CD4-positive, alpha-beta T cell treated with Interleukin-12 subunit alpha and Interleukin-12 subunit beta, for 1 hour (primary cell): ENCODE measurements at places on chromosomes 2 and 18.

DNA sequence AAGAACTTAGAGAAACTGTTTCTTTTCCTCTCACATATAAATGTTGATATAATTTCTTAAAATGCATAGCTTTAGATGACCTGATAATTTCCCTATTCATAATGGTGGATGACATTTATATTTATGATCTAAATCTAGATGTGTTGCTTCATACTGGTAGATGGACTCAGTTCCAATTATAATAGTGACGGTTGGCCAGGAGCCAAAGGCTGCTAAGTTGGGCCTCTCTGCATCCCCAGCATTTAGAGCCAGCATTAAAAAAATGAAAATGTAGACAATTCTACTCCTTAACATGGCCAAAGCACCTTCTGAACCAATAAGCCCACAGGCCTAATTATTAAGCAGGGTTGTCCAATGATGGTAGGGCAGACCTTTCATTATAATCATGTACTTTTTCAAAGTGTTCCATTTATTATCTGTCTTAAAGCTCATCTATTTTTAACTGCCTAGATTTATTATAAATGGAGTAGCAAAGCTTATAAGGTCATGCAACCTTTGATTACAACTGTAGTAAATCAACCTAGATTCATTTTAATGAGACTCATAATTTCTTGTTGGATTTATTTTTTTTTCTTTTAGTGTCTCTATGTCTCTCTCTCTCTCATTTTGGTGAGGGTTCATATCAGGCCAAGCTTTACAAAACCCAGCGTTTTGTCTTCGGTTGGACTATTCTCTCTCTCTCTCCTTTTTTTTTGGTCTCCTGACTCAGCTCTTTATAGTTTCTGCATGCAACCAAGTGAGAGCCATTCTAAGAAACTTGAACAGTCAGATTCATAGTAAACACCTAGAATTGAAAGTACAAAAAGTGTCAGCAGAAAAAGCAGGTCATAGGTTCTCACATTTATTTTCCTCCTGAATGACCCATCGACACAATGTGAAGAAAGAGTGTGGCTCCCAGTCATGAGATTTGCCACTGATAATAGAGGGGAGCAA lies 2016.1 kb upstream of the PIK3C3 start:
- no peak for DNase-seq

GRCh38 chr2:175161-175786 lies 88.6 kb downstream of the SH3YL1 start:
- no peak for DNase-seq

GRCh38 chr18:75638223-75638775 lies 210.8 kb upstream of the SMIM21 start:
- DNase-seq = no peak

DNA sequence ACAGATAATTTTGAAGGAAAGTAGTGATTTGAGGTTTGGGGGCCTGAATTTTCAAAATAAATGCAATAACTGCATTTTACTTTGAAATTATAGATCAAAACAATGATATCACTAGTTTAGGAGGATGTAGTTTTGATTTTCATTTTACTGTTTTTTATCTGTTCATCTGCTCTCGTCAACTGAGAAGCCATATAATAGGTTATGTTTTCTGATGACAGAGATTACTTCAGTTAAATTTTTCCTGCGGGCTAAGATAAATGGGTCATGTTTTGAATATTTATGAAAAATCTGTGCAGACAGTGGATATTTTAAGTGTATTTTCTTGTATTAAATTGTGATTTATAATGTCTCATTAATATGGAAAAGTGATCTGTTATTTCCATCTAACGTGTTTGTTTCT lies 573.4 kb downstream of the CPS1 start:
- no peak for DNase-seq

- DNase-seq = peak; percentile 72
These were observed 20.9 kb upstream of the COL6A3 start for GRCh38 chr2:237434866-237435311.

- DNase-seq = no peak
These were observed 170.1 kb downstream of the ASB1 start for GRCh38 chr2:238596571-238597551.

DNA sequence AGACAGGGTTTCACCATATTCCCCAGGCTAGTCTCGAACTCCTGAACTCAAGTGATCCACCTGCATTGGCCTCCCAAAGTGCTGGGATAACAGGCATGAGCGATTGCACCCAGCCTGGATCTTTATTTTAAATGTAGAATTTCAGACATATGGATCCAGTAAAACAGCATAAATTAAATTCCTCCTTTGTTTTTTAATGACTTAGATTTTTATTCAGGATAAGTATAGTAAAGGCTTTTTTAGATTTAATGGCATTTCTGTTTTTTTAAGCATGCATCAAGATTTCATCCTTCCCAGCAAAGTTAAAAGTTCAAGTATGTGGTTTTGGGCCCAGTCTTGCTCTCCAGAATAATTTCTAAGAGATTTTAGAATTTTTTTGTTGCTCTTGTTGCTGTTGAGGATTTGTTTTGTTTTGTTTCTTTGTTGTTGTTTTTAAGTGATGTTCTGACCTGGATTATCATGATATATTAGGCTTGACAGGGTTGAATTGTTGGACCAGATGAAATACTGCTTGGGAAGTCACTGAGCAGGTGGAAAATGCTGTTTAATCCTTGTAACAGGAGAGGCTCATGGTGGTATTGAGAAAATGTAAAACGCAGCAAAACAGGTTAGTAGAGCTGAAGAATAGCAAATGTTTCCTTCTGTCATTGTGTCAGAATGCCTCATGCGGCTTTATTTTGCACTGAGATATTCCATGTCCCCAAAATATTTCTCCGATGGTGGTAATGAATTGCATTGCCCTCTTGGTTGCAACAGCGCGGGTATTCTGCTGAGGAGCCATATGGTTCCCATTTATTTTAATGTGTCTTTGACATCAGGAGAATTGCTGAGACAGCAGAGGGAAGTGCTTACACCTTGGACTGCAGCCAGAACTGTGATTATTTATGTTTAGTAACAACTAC lies 147.9 kb downstream of the GALNT3 start:
- DNase-seq = no peak

- DNase-seq = no peak
These were observed 49.8 kb upstream of the TNP1 start for GRCh38 chr2:216909541-216910210.

DNA sequence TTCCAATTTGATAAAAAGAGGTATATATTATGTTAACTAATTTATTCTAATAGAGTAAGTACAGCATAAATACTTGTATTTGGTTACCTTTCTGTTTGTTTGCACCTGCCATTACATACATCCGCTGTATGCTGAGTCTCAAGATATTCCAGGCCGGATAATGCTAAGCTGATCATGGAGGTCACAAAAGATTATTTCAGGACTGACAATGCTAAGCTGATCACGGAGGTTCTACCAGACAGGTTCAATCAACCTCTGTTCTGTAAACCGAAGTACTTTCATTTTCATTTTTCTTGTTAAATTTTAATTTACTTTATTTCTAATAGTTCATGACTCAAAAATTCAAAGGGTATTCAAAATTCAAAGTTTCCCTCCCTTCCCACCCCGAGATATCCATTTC lies 31.1 kb downstream of the PNO1 start:
- DNase-seq = no peak

- DNase-seq = no peak
These were observed 45.0 kb downstream of the PMS1 start for GRCh38 chr2:189829102-189829833.

DNA sequence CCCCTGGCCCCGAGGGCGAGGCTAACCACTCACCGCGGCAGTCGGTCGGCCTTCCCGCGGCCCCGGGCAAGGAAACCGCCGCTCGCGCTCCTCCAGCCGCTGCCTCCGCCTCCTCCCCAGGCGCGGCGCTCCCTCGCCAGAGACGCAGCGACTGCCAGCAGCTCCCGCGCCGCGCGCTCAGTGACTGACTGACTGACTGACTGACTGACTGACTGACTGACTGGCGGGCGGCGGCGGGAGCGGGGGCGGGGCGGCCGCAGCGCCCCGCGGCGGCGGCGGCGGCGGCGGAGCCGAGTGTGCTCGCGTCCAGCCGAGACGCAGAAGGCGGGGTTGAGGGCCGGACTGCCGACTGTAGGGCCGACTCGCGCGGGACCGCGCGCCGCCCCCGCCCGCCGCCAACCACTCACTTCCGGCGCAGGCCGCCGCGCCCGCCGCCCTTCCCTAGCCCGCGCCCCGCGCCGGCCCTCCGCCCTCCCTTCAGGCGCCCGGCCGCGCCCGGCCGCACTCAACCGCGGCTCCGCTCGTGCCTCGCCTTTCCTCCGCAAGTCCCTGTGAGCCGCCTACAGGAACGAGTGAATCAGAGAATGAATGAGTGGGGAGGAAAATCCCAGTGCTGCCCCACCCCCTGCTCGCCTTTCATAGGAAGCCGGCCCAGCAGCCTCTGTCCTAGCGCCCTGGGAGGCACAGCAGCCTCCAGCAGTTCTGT lies at the start of gene RAPH1:
TSS of gene RAPH1 (minus strand) at position 224 of the 706 bp plus-strand sequence. CDS start 39,948 bp downstream, outside the sequence.
- peak; percentile 58 for DNase-seq

GRCh38 chr2:147150241-147150635 lies 694.6 kb upstream of the ACVR2A start:
- no peak for DNase-seq

DNA sequence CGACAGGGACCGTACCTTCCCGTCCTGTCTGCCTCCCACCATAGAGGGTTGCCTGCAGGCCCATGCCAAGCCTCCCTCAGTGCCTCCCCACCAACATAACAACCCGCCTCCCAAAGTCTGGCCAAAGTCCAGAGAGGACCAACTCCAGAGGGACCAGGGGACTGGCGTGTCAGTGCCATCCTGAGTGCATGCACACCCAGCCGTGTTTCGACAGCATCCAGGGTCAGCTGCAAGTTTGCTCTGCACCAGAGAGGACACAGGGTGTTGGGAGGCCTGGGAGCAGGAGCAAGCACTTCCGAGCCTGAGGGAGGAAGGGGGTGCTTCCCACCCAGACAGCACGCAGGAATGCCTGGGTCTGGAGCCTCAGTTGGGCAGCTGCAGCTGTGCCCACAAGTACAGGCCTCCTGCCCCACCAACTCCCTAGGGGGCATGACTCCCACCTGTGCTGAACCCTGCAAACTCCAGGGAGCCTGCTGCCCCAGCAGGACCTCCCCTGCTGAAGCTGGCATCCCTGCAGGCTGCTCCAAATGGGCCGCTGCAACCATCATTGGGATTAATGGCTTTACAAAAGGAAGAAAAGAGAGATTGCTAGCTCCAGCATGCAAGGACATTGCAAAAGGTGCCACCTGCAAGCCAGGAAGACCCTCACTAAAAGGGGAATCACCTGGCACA lies 618.1 kb upstream of the FSHR start:
- no peak for DNase-seq

DNA sequence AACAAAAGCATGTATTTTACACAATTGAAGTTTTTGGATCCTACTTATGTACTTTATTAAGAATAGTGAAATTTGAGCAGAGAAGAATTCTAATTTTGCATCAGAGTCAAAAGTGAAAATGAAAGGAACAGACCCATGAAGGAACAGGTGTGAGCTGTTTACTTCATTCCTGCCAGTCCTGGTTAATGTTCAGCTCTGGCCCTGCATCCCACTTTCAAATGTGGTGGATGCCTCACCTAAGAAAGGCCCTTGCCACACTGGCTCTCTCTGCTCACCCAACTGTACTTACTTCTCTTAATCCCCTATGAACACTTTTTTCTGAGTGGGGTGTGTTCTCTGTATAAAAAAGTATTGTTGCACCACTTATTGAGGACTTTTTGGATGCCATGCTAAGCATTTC lies 22.2 kb downstream of the FAM110C start:
- DNase-seq = peak; percentile 18

DNA sequence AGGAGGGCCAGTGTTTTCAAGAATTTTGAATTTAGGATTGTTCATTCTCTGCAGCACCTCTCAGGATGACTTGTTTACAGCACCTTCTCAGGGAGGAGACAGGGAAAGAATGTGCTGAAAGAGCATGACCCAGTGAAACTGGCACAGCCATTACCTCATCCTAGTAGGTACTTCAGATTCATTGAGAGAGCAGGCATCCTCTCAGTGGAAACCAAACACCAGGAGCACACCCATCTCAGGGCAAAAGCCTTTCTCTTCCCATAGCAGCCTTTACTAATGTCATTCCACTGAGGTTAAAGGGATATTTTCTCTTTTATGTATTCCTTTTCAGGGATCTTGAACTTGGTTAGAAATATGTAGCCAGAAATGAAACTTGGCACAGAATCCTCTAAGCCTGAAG lies 2.6 kb downstream of the MAP2 start:
- DNase-seq = no peak

DNA sequence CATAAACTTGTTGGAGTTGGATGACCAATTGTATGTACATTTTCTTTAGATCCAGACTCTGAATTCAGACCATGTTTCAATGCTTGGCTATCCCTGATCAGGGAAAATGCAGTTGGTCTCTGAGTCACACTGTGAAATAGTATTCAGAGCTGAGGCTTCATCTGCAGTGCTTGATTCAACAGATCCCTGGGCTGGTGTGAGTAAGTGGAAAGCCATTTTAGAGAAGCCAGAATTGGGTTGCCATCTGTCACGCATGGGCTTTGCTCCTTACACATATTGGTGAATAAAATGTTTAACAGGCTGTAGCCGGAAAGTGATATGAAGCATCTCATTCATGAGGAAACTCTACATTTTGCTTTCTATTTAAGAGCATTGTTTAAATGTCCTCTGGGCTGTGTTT lies 50.0 kb upstream of the ACYP2 start:
- DNase-seq = no peak

DNA sequence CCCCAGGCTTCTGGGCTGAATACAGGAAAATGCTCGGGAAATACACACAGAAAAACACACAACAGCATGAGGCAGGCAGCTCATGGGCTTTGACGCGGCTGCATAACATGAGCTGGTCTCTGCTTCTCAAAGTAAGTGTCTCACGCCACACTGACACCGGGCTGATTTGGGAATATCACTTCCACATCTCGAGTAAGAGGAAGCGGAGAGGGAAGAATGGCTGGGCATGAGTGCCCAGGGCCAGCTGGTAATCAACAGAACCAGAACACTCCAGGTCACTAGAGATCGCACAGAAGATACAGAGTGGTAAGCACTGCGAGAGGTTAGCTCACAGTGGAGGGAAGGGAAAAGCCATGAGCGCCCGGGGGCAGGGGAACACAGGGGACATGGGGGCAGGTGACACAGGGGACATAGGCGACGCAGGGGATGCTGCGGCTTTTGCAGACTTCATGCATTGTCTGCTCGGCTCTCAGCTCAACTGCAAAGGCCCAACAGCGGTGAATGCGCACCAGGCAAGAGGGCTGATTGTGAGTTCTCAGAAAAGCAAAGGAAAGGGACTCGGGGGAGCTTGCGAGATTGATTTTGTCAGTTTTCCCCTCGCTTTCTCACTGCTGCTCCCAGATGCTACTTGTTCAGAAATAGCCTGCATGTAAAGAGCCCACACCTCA lies 141.4 kb downstream of the MBP start:
- DNase-seq = no peak

- no peak for DNase-seq
These were observed 213.6 kb downstream of the RDH14 start for GRCh38 chr2:18346874-18347273.
